ENCODE measurements at places on chromosomes 1 and 21.

- H3K4me1 ChIP-seq, result peaks cover 53% of the 10 kb centered on the region
- H3K27ac ChIP-seq, result no peak overlapping the region
- peaks cover 3% of the 10 kb centered on the region for H3K36me3 ChIP-seq
- H3K4me3 ChIP-seq, result no peak overlapping the region
Observed at GRCh38 chr1:59640851-59641250, 173.9 kb upstream of the HOOK1 start.

- H3K4me3 ChIP-seq, result no peak overlapping the region
- H3K27me3 ChIP-seq, result no peaks in the 10 kb centered on the region
- H3K36me3 ChIP-seq, result peaks cover 29% of the 10 kb centered on the region
- H3K4me1 ChIP-seq, result peaks cover 16% of the 10 kb centered on the region
Observed at GRCh38 chr1:33332357-33332789, 11.5 kb upstream of the A3GALT2 start.

- peaks cover 2% of the 10 kb centered on the region for H3K27me3 ChIP-seq
- no peak for DNase-seq
- no peak overlapping the region for H3K27ac ChIP-seq
- no peak overlapping the region for H3K4me3 ChIP-seq
- peaks cover 11% of the 10 kb centered on the region for H3K4me1 ChIP-seq
Observed at GRCh38 chr1:231035799-231036198, 4.3 kb downstream of the FAM89A start.

GRCh38 chr1:4062041-4062440, 162.0 kb upstream of the C1orf174 start:
- H3K27me3 ChIP-seq, result no peaks in the 10 kb centered on the region
- H3K36me3 ChIP-seq, result no peaks in the 10 kb centered on the region
- no peak overlapping the region for H3K27ac ChIP-seq
- peak; percentile 47 for DNase-seq
- no peak overlapping the region for H3K4me3 ChIP-seq

- no peak overlapping the region for H3K4me3 ChIP-seq
- H3K4me1 ChIP-seq, result peaks cover 30% of the 10 kb centered on the region
- H3K27me3 ChIP-seq, result peaks cover 5% of the 10 kb centered on the region
- H3K27ac ChIP-seq, result no peak overlapping the region
- peaks cover 22% of the 10 kb centered on the region for H3K36me3 ChIP-seq
- DNase-seq, result no peak
Observed at GRCh38 chr21:33898586-33898985, 17.0 kb downstream of the ATP5PO start.

GRCh38 chr1:181079382-181079781, 9.1 kb upstream of the IER5 start:
- H3K4me1 ChIP-seq, result peaks cover 26% of the 10 kb centered on the region
- DNase-seq, result no peak
- no peak overlapping the region for H3K27ac ChIP-seq
- peaks cover 5% of the 10 kb centered on the region for H3K27me3 ChIP-seq

GRCh38 chr1:150164224-150164623, 14.5 kb downstream of the PLEKHO1 start:
- H3K27ac ChIP-seq, result peak overlapping the region; percentile 100
- H3K36me3 ChIP-seq, result peaks cover 13% of the 10 kb centered on the region
- no peak for DNase-seq
- peaks cover 58% of the 10 kb centered on the region for H3K4me1 ChIP-seq

DNA sequence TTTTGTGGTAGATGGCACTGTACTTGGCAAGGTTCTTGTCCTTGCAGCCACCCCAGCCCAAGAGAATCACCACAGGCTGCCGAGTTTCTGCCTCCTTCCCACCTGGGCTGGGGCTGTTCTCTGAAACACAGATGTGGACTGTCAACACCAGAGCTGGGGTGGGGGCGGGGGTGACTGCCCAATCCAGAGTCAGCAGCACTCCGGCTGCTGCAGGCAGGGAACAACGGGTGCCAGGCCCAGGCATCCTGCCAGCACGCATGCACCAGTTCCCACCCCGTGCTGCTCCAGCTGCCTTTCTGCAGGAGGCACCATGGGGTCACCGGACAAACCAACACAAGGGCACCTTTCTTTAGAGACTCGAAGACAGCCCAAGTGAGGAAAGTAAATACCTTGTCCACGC, 14.1 kb downstream of the TMEM53 start:
- no peaks in the 10 kb centered on the region for H3K27me3 ChIP-seq
- no peak for DNase-seq
- H3K4me3 ChIP-seq, result no peak overlapping the region
- peaks cover 4% of the 10 kb centered on the region for H3K4me1 ChIP-seq

DNA sequence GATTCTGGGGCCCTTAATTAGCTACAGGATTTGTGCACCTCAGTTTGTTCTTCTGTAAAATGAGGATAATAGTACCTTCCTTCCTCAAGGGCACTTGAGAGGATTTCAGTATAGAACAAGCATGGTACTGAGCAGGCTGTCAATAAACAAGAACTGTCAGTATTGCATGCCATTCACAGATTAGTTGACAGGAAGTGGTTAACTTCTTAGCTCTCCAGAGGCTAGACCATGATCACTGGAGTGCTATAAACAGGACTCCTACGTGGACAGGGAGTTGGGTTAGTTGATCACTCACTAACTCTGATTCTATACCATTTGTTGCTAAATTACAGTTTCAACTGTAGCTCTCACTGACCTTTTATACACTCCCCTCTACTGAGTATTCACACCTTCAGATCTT, 126.2 kb upstream of the DAB1 start:
- peaks cover 14% of the 10 kb centered on the region for H3K27me3 ChIP-seq
- H3K4me1 ChIP-seq, result no peaks in the 10 kb centered on the region
- H3K27ac ChIP-seq, result no peak overlapping the region
- H3K4me3 ChIP-seq, result no peak overlapping the region

DNA sequence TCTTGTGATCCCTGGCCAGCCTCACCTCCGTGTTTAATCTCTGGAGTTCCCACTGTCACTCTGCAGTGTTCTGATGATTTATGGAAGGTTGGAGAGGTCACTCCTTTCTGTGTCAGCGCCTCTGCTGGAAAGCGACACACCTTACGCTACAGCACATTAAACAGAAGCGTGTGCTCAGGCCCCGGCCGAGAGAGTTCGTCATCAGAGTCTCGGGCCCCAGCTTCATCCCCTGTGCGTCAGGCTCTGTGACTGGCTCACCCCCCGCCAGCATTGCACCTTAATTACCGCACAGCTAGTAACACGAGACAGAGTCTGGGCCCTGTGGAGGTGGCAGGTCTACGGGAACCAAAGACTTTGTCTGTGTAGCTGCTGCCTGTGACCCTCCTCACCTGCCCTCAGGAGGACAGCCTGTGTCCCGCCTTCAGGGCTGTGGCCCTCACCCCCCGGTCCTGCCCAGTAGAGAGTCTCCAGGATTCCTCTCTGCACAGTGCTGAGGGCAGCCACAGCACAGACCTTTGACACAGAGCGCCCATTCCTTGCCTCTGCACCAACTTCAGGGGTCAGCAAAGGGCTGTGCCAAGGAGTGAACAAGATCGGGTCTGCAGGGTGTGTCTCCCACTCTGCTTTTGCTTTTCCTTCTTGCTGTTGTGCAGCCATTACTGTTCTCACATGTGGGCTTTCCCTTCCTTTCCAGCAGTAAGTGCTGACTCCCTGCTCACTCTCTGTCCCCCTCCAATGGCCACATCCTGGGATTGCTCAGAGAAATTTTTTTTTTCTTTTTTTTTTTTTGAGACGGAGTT, 157.6 kb downstream of the PGBD5 start:
- H3K36me3 ChIP-seq, result no peaks in the 10 kb centered on the region
- no peak overlapping the region for H3K4me3 ChIP-seq
- H3K4me1 ChIP-seq, result peaks cover 10% of the 10 kb centered on the region
- no peaks in the 10 kb centered on the region for H3K27me3 ChIP-seq
- no peak for DNase-seq

- H3K4me3 ChIP-seq, result no peak overlapping the region
- no peaks in the 10 kb centered on the region for H3K27me3 ChIP-seq
- H3K4me1 ChIP-seq, result no peaks in the 10 kb centered on the region
Observed at GRCh38 chr1:192003295-192004077, 154.8 kb upstream of the RGS18 start.

GRCh38 chr1:53559854-53560580, 100.8 kb downstream of the DMRTB1 start:
- peaks cover 11% of the 10 kb centered on the region for H3K27me3 ChIP-seq
- H3K36me3 ChIP-seq, result no peaks in the 10 kb centered on the region
- DNase-seq, result no peak
- peaks cover 30% of the 10 kb centered on the region for H3K4me1 ChIP-seq
- no peak overlapping the region for H3K4me3 ChIP-seq
- no peak overlapping the region for H3K27ac ChIP-seq

- H3K27ac ChIP-seq, result peak overlapping the region; percentile 83
- peaks cover 12% of the 10 kb centered on the region for H3K4me1 ChIP-seq
- no peak overlapping the region for H3K4me3 ChIP-seq
- no peaks in the 10 kb centered on the region for H3K27me3 ChIP-seq
Observed at GRCh38 chr1:223765719-223766340, 53.5 kb downstream of the CAPN2 start.

DNA sequence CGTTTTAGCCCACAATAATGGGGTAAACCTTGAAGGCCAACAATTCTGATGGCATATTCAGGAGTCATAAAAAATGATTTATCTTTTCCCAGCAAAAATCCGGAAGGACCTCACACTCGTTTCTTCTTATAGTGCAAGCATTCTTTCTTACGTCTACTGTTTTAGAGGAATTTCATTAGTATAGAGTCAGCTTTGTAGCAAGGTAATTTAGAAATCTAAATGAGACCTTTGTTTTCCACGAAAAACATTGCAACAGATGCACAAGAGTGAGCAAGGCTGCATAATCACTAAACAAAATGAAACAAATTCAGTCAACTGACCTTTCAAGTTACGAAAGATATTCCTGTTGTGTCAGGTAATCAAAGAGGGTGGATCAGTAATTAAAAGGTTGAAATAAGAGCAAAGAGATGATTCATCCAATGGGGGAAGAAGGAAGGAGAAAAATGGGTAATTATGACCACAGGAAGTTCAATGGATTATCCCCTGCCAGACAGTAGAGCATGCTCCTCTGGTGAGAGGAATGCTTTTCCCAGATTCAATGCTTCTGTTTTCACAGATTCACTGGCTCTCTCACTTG, 560 bp upstream of the CSDE1 start:
- peaks cover 4% of the 10 kb centered on the region for H3K36me3 ChIP-seq
- no peak for DNase-seq
- H3K27ac ChIP-seq, result peak overlapping the region; percentile 100

GRCh38 chr1:61056196-61056572, 26.2 kb upstream of the NFIA start:
- peak overlapping the region; percentile 15 for H3K27ac ChIP-seq
- H3K27me3 ChIP-seq, result peaks cover 69% of the 10 kb centered on the region
- no peak for DNase-seq
- peaks cover 42% of the 10 kb centered on the region for H3K4me1 ChIP-seq
- H3K36me3 ChIP-seq, result no peaks in the 10 kb centered on the region
- H3K4me3 ChIP-seq, result peak overlapping the region; percentile 94

GRCh38 chr1:30754684-30755171, 2.8 kb downstream of the LAPTM5 start:
- H3K36me3 ChIP-seq, result no peaks in the 10 kb centered on the region
- peaks cover 14% of the 10 kb centered on the region for H3K4me1 ChIP-seq
- DNase-seq, result no peak
- no peak overlapping the region for H3K27ac ChIP-seq

GRCh38 chr1:72150508-72150907, 131.8 kb downstream of the NEGR1 start:
- H3K4me1 ChIP-seq, result no peaks in the 10 kb centered on the region
- DNase-seq, result no peak
- no peak overlapping the region for H3K4me3 ChIP-seq
- no peaks in the 10 kb centered on the region for H3K36me3 ChIP-seq

GRCh38 chr1:164806531-164806930, 247.5 kb downstream of the PBX1 start:
- no peak for DNase-seq
- H3K4me1 ChIP-seq, result peaks cover 14% of the 10 kb centered on the region
- peak overlapping the region; percentile 4 for H3K4me3 ChIP-seq
- peaks cover 69% of the 10 kb centered on the region for H3K36me3 ChIP-seq

DNA sequence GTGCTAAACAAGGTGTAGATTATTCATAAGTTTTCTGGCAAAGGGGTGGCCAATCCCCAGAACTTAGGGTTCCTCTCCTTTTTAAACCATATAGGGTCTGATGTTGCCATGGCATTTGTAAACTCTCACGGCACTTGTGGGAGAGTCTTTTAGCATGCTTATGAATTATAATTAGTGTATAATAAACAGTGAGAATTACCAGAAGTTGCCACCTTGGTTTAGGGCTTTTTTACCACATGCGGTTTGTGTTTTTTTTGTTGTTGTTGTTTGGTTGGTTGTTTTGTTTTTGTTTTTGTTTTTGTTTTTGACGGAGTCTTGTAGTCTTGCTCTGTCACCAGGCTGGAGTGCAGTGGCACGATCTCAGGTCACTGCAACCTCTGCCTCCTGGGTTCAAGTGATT, 8.9 kb upstream of the LAX1 start:
- no peak overlapping the region for H3K4me3 ChIP-seq
- no peak for DNase-seq
- H3K27ac ChIP-seq, result no peak overlapping the region
- H3K36me3 ChIP-seq, result no peaks in the 10 kb centered on the region
- H3K27me3 ChIP-seq, result no peaks in the 10 kb centered on the region

- H3K27ac ChIP-seq, result peak overlapping the region; percentile 97
- H3K36me3 ChIP-seq, result peaks cover 23% of the 10 kb centered on the region
- H3K27me3 ChIP-seq, result peaks cover 7% of the 10 kb centered on the region
Observed at GRCh38 chr21:32772281-32773047, 909 bp upstream of the PAXBP1 start.

- no peak for DNase-seq
- H3K36me3 ChIP-seq, result no peaks in the 10 kb centered on the region
- H3K27ac ChIP-seq, result no peak overlapping the region
- no peaks in the 10 kb centered on the region for H3K27me3 ChIP-seq
- H3K4me1 ChIP-seq, result no peaks in the 10 kb centered on the region
Observed at GRCh38 chr1:82722608-82723007, 921.9 kb downstream of the ADGRL2 start.

Measured in type B pancreatic cell (in vitro differentiated cells).